Stimulated activated CD8-positive, alpha-beta memory T cell treated with anti-CD3 and anti-CD28 coated beads, Interleukin-7, amount 100 ng/mL, for 48 hours (primary cell): ENCODE measurements at places on chromosomes 7 and 10.

DNA sequence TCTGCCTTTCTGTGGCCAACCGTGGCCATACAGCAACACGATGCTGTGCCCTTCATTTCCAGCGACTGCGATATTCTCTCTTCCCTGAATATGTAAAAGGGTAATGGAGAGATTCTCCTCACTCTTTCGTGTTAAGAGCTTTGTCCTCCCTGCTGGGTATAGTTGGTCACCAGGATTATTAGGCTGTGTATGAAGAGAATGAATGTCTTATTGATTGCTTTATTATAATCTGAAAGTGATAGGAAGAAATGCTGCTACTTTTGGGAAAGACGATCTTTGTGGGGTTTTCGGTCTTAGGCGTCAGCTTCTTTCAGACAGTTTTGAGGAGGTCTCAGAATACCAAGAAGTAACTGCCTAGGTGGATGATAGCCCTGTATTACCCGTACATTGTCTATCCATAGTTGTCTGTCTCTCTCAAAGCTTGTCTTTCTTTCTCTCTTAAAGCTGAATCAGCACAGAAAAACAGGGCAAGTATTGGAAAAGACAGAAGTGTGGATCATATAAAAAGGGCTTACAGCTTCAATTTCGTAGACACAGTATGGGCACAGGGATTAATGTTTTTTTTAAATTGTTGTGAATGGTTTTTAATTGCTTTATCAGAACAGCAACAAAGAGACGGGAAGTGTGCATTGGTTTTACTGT, 1.2 kb downstream of the AHCYL2 start:
- DNase-seq: no peak

- DNase-seq: no peak
These were observed 428.2 kb downstream of the THSD7A start for GRCh38 chr7:11403781-11404180.

- DNase-seq: no peak
These were observed 959 bp downstream of the PVRIG start for GRCh38 chr7:100220586-100221230.

GRCh38 chr7:69908454-69908853, 310.2 kb downstream of the AUTS2 start:
- DNase-seq: no peak

GRCh38 chr7:124630395-124630794, 135.2 kb downstream of the GPR37 start:
- no peak for DNase-seq

- DNase-seq: no peak
These were observed 18.8 kb downstream of the EZH2 start for GRCh38 chr7:148865283-148865682.
